ENCODE measurements at places on chromosomes 2 and 18. TPM values are rescaled to one million over a fixed set of nuclear protein-coding genes. Genes with fewer than 3 reads are reported as not detected.

DNA sequence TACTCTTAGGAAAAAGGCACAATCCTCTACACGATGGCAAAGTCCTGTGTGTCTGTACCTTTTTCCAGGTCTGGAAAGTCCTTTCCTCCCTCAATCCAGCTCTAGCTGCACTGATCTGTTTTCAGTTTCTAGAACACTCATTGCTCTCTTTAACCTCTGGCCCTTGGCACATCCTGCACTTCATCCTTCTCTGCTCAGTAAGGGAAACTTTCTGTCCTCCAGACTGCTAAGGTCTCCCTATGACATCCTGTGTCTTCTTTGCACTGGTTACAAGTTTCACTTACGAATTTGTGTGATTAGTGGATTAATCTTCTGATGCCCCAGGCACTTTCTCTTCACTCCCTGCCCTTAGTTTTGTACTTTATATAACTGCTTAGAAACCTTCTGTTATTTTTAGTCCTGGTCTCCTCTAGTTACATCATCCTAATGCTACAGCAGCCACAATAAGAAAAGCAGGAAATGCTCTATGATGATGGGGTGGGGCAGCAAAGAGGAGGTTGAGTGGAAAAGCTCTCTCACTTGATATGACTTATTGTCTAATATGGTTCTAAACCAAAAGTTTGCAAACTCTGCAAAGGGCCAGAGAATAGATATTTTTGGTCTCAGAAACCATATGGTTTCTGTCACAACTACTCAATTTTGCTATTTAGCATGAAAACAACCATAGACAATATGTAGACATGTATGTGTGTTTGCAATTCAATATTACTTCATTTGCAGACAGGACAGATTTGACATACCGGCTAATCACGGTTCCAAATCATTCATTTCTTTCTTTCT, 568.2 kb downstream of the THSD7B start:
- H3K36me3 ChIP-seq = no peaks in the 10 kb centered on the region
- H3K27ac ChIP-seq = no peak overlapping the region
- DNase-seq = no peak
- no peak overlapping the region for H3K4me3 ChIP-seq
- H3K27me3 ChIP-seq = no peaks in the 10 kb centered on the region
- no peaks in the 10 kb centered on the region for H3K4me1 ChIP-seq

DNA sequence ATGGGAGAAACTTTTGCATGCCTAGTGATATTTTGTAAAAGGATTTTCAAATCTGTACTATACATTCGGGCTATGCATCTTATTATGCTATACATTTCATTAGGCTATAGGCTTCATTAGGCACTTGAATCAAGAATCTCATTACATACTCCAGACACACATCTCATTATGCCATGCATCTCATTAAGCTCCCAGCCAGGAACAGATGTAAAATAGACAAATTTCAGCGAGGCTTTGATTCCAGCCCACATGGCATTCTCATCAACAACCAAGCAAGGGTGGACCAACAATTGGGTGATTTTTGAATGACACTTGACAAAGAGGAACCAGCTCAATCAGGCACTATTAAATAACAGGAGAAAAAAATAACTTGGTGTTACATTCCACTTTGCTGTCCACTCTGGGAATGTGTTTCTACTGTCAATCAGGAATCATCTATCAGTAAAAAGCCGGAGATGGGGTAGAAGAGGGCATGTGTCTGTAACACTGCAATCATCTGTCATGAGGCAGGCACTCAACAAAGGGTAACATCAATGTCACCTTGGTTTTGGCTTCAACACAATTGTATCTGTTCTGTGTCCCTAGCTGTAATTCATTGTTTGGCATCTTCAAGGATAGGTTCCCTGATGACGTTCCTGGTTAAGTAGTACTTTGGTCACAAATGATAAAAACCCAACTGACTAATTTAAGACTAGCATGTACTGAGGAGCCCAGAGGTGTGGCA, 498.6 kb downstream of the EPHA4 start:
- H3K4me3 ChIP-seq = no peak overlapping the region
- DNase-seq = no peak
- no peak overlapping the region for H3K27ac ChIP-seq
- no peaks in the 10 kb centered on the region for H3K4me1 ChIP-seq

DNA sequence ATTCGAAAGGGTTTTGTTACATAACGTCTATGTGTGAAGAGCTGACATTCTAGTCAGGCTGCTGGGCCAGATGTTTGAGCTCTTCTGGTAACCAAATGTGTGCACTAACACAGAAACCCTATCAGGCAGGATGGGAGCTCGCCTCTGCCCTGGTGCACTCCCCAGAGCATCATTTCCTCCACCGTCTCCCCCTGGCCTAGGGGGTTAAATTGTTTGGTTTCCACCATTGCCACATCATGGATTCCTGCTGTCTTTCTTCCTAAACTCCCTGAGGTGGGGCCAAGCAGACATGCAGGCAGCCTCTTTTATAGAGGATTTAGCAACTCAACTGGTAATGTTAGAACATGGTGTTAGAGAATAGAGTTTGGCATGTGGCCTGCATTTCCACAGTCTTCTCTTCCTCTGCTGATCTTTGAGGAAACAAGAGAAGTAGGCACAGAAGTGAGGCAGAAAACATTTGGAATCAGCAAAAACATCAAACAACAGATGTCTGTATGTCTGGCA, 87.3 kb downstream of the ANTXR1 start:
- no peak overlapping the region for H3K4me3 ChIP-seq
- no peak for DNase-seq
- H3K4me1 ChIP-seq = no peaks in the 10 kb centered on the region
- H3K27me3 ChIP-seq = no peaks in the 10 kb centered on the region
- no peaks in the 10 kb centered on the region for H3K36me3 ChIP-seq

DNA sequence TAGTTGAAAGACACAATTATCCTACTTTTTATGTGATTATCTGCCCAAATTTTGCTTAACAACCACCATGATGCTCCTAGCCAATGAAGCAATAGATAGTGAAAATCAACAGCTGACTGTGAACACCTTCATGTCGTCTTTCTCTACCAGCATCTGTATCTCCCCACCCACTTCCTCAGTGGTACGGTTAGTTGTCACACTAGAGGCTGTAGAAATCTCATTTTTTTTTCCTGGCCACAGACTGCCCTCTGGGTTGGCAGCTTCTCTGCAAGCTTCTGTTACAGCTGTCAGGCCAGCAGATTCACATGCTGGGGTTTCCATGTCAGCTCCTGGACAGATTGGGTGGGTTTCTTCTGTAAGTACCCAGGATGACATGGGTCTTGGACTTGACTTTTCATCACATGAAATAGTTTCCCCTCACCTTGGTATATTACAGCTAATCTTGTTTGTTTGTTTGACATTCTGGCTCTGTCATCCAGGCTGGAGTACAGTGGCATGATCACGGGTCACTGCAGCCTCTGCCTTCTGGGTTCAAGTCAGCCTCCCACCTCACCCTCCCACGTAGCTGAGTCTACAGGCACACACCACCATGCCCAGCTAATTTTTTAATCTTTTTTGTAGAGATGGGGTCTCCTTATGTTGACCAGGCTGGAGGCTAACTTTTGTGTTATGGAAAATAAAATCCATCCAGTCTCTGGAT, 24.3 kb downstream of the STAT4 start:
- H3K27me3 ChIP-seq = no peaks in the 10 kb centered on the region
- peaks cover 59% of the 10 kb centered on the region for H3K4me1 ChIP-seq
- peaks cover 5% of the 10 kb centered on the region for H3K36me3 ChIP-seq
- no peak overlapping the region for H3K4me3 ChIP-seq
- DNase-seq = peak; percentile 32
- peak overlapping the region; percentile 18 for H3K27ac ChIP-seq

- peaks cover 8% of the 10 kb centered on the region for H3K27me3 ChIP-seq
- no peak overlapping the region for H3K4me3 ChIP-seq
- peaks cover 22% of the 10 kb centered on the region for H3K4me1 ChIP-seq
These were observed 4.4 kb downstream of the ANKRD29 start for GRCh38 chr18:23658285-23658684.

DNA sequence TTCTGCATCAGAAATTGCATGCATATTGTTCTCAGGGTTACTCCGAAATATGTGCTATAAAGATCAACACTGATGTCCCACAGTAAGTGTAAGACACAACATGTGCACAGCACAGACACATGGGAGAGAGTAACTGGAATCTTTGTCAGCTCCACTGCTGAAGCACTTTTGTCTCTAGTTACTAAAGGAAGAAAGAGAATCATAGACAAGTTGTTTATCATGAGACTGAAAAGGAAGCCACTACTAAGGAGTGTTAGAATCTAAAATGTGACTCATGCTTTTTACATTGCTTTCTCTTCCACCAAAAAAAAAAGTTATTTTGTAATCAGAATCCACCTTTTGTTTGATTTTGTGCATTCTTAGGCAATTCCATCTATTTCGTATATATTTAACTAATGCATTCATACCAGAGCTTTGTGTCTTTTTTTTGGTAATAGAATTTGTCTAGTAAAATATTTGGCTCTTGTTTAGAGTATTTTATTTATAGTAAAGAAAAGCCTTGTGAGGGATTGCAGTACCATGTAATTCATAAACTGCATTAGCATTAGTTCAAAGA, 502.4 kb downstream of the FBXO15 start:
- no peak for DNase-seq
- no peak overlapping the region for H3K4me3 ChIP-seq
- H3K36me3 ChIP-seq = no peaks in the 10 kb centered on the region
- no peaks in the 10 kb centered on the region for H3K4me1 ChIP-seq

The GKN1 gene
- total RNA-seq = not detected

All from CD4-positive, alpha-beta memory T cell (primary cell).